ENCODE measurements at places on chromosomes 6 and 20.

- no peak for DNase-seq
Measured at GRCh38 chr6:124977067-124977908, 15.1 kb downstream of the RNF217 start.

DNA sequence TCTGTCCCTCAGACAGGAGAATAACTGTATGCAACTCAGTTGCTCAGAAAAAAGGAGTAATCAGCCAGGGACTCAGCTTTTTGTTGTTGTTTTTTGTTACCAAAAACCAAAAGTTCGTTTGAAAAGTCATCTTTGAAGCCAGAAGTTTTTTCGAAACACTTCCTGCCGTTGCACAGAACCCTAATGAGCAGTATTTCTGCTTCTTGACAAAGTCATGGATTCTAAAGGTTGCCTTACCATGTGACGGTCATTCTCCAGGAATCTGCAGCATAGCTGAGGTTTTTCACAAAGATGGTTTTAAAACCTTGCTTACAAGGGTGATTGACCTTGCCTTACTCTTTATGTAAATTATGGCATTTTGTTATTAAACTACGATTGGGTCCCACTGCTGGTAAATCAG is 1.9 kb downstream of the RAB32 start:
- no peak for DNase-seq

- DNase-seq = no peak
Measured at GRCh38 chr6:120056085-120056484, 706.5 kb upstream of the MAN1A1 start.

DNA sequence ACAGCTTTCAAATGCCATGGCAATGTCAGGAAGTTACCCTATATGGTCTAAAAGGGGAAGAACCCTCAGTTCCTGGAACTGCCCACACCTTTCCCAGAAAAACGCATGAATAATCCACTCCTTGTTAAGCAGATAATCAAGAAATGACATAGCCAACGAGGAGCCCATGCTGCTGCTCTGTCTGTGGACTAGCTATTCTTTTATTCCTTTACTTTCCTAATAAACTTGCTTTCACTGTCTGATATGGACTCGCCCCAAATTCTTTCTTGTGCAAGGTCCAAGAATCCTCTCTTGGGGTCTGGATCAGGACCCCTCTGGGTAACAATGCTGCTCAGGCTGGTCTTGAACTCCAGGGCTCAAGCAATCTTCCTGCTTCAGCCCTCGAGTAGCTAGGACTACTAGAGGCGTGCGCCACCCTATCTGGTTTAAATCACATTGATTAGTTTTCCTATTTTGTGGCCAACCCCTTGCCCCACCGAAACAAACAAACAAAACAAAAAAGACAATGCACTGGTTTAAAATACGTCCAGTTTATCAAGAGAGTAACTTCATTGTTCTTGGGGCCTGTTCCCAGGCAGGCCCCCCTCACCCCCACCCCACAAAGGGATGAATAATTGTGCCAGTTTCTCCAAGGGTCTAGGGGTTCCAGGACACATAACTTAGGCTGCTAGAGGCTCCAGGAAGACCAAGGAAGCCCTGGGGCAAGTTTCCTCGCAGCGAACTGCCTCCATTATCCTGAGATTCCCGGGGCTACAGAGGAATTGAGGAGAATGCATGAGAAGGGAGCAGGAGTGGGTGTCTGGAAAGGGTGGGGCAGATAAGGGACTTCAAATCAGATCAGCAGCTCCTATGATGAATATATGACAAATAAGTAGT is 10.1 kb upstream of the AKAP12 start:
- DNase-seq = peak; percentile 33

DNA sequence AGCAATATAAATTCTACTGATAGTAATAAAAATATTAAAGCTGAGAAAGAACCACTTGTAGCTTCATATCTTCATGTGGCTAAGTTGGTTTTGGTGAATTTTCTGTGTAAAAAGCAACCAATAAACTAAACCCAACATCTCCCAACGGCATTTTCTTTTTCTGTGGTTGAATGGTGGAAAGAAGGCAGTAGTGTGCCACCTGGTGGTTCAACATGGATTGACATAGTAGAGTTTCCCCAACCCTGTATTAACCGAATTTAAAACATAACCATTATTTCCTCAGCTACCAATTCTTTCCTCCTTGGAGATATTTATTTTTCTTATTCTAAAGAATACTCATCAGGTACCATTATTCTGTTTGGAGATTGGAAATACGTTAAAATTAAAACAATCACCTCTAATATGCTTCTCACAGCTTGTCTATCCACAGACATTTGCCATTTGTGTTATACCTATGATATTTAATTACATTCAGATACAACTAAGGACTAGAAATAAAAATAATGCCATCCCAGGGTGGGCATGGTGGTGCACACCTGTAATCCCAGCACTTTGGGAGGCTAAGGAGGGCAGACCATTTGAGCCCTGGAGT is 117.1 kb upstream of the EEF1E1 start:
- DNase-seq = peak; percentile 46

GRCh38 chr6:96940322-96940721 is 15.8 kb downstream of the KLHL32 start:
- DNase-seq = no peak

GRCh38 chr6:151196555-151196954 is 43.2 kb upstream of the AKAP12 start:
- no peak for DNase-seq

GRCh38 chr6:91081452-91082067 is 494.7 kb upstream of the MAP3K7 start:
- DNase-seq = no peak

GRCh38 chr6:149924933-149925252 is 2.0 kb upstream of the RAET1G start:
- DNase-seq = no peak

DNA sequence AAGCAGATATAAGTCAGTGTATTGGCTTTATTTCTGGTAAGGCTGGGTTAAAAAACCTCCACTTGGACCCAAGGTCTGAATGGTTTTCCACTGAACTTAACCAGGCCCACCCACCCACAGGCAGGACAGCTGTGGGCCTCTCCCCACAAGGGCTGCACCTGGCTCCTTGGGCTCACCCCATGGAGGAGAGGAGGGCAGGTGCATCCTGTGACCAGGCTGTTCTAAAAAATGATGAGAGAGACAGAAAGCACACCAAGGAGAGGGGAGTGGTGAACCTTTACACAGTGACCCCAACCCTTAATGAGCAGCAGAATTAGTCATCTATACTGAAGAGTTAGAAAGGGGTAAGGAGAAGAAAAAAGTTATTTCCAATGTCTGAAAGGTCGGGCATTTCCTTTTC is 34.5 kb upstream of the DUSP22 start:
- no peak for DNase-seq

- no peak for DNase-seq
Measured at GRCh38 chr20:63094767-63095499, 88.2 kb upstream of the BHLHE23 start.

DNA sequence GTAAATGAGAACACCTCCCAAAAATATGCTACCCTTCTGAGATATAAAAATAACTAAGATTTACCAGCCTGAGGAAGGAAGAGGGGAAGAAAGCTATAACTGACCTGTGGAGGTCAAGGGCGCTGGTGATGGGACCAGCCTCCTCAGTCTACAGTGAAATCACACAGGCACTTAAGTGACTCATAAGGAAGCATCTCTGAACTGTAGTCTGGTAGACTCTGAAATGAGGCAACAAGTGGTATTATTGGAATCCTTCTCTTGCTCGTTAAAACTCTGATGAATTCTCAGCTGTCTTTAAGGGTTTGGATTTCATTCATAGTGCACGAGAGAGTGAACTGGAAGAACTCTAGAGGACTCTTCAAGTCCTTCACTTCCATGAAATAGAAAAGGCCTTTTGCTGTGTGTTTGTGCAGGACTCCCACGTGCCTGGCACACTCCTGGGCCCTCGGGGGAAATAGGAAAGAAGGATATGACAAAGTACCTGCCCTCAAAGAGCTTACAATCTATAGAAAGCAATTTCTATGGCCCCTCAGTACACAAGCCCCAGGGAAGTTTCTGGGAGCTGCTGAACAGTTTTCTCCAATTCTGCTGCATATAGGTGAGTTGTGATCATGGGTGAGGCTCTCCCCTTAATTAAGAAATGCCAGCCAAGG is 231.8 kb upstream of the RREB1 start:
- no peak for DNase-seq
